ENCODE measurements at places on chromosomes 6 and 20.
A peak's percentile ranks its signal among the peaks of the same experiment; 100 is the strongest.

DNA sequence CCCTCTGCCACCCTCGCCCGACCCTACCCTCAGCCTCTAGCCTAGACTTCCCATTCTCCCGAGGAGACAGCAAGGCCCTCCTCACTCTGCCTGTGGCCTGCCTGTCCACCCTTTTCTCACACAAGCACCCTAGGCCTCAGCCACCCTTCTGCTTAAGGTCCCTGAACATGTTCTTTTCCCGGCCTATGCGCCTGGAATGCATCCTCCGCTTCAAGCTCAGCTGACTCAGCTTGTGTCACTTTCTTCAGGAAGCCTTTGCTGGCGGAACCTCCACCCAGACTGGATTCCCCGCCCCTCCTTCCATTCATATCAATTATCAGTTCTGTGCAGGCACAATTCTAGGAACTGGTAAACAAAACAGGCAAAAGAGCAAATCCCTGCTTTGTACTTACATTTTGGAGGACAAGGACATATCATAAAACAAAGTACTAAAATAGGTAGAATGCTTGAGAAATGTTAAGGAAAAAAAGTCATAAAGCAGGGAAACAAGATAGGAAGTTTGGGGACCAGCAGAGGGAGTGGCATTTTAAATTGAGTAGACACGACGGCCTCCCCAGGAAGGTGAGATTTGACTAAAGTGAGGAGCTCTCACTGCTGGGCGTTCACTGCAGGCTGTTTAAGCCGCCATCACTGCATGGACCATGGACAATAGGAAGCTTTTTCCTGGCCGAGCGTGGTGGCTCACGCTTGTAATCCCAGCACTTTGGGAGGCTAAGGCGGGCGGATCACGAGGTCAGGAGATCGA, 17.9 kb upstream of the SNHG17 start:
- no peak for DNase-seq

GRCh38 chr6:13495112-13495776, 7.8 kb upstream of the GFOD1 start:
- DNase-seq, result no peak

- no peak for DNase-seq
Observed at GRCh38 chr6:42505385-42505718, 53.6 kb upstream of the TRERF1 start.

DNA sequence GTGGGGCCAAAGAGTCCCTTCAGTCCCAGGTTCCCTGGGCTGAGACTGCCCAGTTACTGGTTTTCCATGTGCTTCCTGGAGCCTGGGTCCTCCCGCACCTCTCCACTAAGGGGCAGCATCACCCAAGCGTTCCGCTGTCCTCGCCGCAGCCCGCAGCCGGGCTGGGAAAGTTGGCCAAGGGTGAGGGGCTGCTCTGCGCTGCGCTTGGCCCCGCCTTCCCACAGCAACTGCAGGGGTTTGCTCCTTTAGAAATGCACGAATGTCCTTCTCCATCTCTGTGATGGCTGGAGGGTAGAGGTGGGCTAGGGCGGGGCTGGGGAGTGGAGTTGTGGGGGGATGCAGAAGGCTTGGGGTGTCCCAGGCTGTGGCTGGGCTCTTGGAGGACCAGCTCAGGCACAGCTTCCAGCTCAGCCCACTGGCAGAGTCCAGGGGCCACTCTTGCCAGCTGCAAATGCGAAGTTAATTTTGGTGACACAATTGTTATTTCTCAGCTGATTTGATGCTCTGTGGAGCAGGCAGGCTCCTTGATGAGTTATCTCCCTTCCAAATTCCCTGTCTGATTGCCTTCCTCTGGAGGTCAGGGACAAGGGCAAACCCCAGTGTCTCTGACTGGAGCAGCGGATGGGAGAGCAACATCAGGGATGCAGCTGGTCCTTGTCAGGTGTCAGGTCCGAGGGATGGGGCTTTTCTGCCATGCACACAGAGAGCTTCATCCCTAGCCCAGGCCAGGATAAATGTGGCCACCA, 63.2 kb downstream of the NOL4L start:
- DNase-seq, result peak; percentile 59

GRCh38 chr20:32780749-32781655, 18.8 kb downstream of the DNMT3B start:
- peak; percentile 91 for DNase-seq

GRCh38 chr6:64985726-64986125, 721.3 kb downstream of the EYS start:
- DNase-seq, result no peak

DNA sequence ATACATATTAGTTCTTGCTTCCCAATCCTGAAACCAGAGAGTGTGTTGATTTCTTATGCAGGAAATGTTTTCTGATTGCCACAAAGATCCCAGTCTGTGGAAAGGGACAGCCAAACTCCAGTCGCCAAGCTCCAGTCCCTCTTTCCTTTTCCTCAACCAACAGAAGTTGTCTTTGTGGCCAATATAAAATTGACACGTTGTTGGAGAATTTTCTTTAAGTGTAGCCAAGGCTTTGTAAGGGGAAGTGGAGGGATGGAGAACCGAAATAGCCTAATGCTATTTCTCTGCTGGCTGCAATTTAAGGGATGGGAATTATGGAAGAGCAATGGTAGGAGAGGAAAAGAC, 5.4 kb downstream of the ADGRB3 start:
- peak; percentile 81 for DNase-seq

- DNase-seq, result no peak
Observed at GRCh38 chr6:137277971-137278637, 58.9 kb upstream of the IFNGR1 start.

DNA sequence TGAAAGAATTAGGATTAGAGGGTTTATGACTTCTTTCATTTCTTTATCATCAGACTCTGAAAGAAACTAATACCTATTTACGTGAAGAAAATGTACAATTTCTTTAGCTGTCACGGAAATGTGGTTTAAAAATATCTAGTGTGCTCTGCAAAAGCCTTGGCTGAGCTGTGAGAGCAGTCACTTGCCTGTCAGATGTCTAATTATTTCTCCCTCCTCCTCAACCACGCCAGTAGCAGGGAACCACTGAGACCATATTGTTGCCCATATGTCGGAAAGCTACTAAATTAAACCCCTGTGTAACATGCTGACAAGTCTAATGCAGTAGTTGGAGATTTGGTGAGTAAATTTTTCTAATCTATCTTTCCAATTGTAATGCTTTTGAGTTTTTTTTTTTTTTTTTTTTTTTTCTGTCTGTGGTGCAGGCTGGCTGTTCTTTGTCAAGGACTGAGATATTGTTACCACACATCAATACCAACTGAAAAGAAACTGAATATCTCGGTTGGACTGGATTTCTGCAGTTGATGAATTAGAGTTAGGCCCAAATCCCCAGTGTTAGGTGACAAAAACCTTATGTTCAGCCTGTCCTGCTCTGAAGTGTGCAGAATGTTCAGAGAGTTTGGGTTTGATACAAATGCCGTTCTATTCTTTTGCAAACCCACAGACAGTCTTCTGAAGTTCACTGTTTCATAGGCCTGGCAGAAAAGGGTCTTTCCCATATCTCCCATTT, 302.9 kb upstream of the SYNCRIP start:
- DNase-seq, result no peak

- no peak for DNase-seq
Observed at GRCh38 chr6:109263873-109264700, 118.2 kb downstream of the CD164 start.

DNA sequence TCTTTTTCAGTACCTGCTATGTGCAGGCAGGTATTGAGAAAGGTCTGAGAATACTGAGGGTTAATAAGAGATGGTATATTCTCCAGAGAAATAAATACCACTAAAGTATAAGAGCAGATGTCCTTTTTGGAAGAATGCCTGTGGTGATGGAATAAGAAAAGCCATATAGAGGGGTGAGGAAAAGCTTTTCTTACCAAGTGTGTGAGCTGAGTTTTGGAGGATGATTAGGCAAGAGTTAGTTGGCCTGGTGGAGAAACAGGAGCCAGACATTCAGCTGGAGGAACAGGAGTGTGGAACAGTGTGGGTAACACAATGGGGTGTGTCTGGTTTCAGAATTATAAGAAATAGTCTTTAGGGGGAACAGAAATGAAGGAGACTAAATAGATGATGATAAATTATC, 19.9 kb downstream of the ZNF451 start:
- no peak for DNase-seq

GRCh38 chr20:13008761-13009681, at the start of gene SPTLC3:
SPTLC3 (plus strand) TSS chr20:13008972; CDS start chr20:13009268, 296 bp downstream.
- DNase-seq, result peak; percentile 43

- no peak for DNase-seq
Observed at GRCh38 chr20:44057698-44058675, 129.0 kb downstream of the JPH2 start.

GRCh38 chr6:147135211-147135681, 69.0 kb upstream of the STXBP5 start:
- DNase-seq, result no peak

DNA sequence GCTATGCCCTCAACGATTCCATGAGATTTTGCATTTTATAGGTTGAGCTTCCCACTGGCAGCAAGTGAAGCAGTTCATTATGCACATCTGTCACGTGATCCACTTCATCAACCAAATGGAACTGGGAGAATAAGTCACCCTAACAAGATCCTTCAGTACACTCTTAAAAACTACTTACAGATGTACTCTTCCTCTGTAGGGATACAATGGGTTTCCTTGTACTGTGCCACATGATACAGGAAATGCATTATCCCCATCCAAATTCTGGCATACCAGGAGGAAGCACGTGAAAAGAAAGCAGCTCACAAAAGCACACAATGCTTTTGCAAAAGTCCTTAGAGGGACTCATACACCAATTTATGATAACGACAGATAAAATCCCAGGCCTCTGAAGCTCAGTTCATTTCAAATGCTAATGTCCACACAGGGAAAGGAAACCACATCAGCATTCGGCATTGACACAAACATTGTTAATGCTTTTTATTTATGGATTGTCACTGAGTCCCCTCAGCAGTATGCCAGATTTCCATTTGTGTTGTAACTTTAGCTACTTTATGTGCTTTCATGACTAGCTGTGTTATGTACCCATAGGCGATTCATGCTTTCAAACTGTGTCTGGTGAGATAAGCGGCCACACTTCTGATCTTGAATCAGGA, 58.1 kb upstream of the REV3L start:
- DNase-seq, result peak; percentile 86

DNA sequence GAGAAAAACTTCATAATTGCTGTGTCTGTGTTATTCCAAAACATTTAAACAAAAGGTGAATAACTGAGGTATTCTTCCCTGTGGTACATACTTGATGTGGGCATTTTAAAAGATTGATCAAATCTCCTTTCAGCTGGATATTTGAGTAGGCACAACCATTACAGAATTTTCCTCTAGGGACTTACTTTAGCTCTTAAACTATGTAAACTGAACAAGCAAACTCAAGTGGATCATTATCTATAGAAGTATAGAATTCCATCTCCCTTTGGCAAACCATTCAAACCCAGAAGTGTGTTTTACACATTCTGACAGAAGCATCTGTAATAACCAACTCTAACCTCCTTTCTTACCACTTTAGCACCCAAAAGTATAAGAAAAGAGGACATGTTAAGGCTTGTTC, 241.4 kb downstream of the ESR1 start:
- no peak for DNase-seq

GRCh38 chr6:159085396-159085895, 40.7 kb upstream of the TAGAP start:
- no peak for DNase-seq

- DNase-seq, result peak; percentile 85
Observed at GRCh38 chr6:154154389-154154967, 115.4 kb downstream of the OPRM1 start.

DNA sequence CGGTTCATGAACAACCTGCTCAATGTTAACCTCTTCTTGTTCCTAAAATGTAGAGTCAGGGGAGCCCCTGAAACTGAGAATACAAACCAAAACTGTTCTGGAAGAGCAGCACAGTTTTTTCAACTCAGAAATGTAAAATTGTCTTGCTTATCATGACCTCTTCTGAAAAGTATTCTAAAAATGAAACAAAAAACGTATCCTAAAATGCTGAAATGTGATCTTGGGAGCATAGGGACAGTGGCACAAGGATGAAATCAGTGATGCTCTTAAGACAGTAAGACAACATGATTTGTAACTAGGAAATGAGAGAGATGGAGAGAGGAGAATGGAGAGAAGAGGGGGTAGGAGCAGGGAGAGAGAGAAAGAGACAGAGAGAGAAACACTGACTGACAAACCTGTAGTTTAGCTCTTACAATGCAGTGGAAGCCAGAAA, 27.5 kb downstream of the NCOA7 start:
- no peak for DNase-seq

- no peak for DNase-seq
Observed at GRCh38 chr6:125198398-125198937, 44.9 kb downstream of the TPD52L1 start.

GRCh38 chr6:38067263-38067980, 247.9 kb downstream of the ZFAND3 start:
- no peak for DNase-seq

DNA sequence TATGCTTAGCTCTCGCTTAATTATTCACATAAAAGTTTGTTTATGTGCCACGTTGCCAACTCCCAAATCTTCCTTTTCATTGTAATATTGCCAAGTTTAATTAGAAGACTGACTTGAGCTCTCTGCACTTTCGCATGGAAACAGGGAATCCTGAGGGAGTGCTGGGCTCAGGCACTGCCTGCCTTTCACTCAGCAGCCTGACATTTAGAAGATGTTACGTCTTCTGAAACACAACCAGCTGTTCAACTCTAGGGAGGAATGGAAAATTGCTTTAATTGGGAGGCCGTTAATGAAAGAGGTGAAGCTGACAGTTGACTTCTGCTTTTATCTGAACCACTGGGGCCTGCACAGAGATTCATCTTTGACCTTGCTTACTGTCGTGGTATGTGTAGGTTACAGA, 77.4 kb upstream of the MTHFD1L start:
- DNase-seq, result no peak

GRCh38 chr6:106360989-106361430, 493 bp downstream of the CRYBG1 start:
- no peak for DNase-seq

GRCh38 chr20:6489361-6490171, 277.9 kb upstream of the BMP2 start:
- DNase-seq, result no peak

GRCh38 chr6:106372838-106373501, 12.5 kb downstream of the CRYBG1 start:
- DNase-seq, result no peak

DNA sequence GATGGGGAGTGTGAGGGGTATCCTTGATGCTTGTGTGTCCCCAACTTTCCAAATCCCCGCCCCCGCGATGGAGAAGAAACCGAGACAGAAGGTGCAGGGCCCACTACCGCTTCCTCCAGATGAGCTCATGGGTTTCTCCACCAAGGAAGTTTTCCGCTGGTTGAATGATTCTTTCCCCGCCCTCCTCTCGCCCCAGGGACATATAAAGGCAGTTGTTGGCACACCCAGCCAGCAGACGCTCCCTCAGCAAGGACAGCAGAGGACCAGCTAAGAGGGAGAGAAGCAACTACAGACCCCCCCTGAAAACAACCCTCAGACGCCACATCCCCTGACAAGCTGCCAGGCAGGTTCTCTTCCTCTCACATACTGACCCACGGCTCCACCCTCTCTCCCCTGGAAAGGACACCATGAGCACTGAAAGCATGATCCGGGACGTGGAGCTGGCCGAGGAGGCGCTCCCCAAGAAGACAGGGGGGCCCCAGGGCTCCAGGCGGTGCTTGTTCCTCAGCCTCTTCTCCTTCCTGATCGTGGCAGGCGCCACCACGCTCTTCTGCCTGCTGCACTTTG, at the start of gene TNF:
TNF (plus strand) TSS at position 231 of the 567 bp plus-strand sequence; CDS start at position 408, 177 bp downstream.
- peak; percentile 58 for DNase-seq

Data from pons (tissue), 1 donor.